ENCODE measurements at places on chromosomes 2 and 18.

DNA sequence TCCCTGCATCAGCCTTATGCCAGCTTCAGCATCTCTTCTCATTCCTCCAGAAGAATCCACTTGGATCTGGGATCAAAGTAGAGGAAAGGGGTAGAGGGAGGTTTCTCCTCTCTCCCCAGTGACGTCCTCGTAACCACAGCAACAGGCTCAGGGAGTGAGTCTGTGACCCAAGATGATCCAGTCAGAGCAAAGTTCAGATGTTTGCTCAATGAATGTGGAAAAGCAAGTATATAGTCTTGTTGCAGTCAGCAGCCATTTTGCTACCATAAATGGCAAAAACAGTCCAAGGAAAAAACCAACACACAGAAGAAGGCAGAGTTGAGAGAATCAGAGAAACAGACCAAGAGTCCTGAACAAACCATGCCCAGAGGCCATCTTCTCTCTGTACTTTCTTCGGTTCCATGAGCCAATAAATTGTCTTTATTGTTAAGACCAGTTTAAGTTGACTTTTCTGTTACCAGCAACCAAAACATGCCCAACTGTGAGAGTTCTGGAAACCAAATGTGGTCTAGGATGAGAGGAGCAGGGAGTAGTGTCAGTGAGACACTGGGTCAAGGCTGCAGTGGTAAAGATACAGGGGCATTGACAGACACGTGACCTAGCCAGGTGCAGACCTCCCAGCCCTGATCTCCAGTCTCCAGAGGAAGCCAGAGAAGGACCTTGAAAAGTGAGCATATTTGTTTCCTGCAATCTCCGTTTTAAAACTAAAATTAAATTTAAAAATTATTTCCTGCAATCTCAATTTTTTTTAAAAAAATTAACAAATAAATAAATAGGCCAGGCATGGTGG is 3.2 kb upstream of the CXCR1 start:
- no peak for DNase-seq

DNA sequence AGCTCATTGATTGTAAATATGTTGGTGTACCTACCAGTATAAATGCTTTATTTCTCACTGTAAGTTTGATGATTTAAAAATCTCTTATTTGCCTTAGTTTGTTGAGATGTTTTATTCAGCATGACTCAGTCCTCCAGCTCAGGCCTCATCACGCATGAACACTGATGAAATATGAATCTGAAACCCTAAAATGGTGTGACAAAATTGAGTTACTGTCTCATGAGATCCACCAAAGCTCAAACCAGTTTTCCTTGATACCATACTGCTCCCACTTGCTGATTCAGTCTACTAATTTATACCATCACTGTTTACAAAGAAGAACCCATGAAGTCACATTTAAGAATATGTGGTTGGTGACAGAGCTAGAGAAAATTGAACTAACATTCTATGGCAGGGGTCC is 524.9 kb downstream of the LRRTM4 start:
- no peak for DNase-seq

DNA sequence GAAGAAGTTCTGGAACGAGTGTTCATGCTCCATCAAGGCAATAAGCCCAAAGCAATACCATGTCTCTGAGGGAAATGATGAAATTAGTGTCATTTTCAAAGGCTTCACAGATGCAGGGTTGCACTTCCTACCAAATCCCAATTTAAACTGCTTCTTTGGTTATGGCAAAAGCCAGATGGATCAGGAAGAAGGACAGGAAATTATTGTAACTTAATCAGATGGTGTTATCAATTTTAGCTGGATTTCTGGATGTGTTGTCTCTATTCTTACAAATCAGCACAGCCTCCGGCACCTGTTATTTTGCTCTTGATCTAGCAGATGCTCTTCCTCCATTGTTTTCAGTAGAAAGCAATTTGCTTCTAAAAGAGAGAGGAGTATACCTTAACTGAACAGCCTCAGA is 693.4 kb downstream of the SOCS6 start:
- DNase-seq, result no peak

DNA sequence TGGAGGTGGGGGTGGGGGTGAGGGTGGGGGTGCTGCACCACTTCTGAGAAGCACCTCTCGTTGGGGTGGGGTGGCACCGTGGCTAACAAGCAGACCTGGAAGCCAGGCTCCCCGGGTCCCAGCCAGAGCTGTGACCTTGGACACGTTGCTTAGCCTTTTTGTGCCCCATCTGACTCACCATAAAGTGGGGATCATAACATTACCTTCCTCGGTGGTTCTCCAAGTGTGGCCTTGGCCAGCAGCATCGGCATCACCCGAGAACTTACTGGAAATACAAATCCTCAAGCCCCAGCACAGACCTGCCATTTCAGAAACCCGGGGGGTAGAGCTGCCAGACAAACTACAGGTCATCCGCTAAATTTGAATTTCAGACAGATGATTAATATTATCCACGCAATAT is 58.7 kb upstream of the SLC66A3 start:
- DNase-seq, result no peak

DNA sequence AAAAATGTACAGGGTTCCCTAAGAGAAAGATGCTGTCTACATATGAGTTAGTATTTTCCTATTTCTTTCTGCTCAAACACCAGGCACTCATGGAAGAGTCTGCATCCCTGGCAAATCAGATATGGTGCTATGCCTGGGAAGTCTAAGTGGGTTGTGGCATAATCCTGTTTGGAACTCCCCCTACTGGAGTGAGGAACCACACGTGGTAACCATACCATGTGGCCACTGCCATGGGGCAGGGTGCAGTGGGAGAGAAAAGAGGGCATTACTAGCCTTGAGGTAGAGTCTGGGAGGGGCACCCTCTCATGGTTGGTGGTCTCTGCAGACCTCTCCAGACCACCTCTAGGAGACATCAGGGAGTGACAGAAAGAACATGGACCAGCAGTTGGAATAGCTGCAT is 257.9 kb upstream of the ATP5MC3 start:
- DNase-seq, result no peak

DNA sequence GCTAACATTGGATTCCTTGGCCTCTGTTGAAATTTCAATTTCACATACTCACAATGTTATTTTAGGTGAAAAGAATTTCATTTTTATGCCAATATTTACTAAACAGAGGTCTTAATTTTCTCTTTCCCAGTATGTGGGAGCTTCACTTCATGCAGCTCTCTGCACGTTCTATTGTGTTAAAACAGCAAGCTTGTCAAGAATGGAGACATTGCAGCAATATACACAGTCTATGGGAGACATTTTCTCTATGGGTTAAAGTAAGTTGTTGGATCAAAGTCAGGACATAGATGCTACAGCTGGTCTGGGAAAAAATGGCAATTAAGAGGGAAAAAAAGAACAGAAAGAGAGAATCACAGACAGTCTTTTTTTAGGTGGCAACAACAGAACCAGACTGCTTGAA is 70.4 kb upstream of the ARHGAP15 start:
- DNase-seq, result no peak

DNA sequence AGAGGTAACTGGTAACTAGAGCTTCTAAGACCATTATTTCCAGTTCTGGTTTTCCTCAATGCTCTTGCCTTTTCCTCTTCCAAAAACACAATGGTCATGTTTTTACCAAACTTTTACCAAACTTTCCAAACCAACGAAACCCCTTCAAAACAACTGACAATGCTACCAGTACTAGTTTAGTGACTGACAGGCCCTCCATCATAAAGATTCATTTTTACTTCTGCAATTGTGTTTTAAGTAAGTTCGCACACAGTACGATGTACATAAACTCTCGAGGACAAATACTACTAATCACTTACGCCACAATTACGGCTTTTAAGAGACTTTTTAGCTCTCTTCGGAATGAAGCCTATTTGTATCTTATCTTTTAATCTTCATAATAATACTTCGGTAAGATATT is 900 bp downstream of the C18orf32 start:
- no peak for DNase-seq

DNA sequence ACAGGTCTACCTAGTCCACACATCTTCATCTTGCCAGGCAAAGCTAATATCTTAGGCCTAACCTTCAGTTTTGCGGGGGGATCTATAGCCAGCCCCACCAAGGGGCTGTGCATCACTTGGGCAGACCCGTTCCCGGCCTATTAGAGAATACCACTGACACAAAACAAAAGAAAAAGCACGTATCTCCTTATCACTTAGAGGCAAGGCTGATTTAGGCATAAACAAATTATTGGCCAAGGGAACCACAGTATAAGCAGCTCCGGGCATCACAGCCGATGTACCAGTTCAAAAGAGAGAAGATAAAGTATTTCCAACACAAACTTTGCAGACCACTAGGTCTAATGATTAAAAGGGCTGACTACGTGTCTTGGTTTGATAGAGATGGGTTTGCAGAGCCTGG is 248.0 kb downstream of the TCF4 start:
- no peak for DNase-seq

DNA sequence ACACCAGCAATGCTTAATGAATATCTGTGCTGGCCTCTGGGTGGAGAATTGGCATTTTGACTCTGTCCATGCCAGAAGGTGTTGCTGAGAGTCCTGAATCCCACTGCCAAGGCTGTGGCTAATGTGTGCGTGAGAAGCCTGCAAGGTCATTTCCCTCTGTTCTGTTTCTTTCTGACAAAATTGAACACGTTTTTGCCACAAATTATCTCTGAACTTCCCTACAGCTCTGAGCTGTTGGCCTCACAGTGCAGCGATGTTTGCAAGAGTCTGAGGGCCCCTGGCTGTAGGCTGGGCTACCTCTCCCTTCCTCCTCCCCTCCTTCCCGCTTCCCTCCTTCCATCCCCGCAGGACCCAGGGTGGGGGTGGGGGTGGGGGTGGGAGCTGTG is 154.1 kb upstream of the HS6ST1 start:
- no peak for DNase-seq

DNA sequence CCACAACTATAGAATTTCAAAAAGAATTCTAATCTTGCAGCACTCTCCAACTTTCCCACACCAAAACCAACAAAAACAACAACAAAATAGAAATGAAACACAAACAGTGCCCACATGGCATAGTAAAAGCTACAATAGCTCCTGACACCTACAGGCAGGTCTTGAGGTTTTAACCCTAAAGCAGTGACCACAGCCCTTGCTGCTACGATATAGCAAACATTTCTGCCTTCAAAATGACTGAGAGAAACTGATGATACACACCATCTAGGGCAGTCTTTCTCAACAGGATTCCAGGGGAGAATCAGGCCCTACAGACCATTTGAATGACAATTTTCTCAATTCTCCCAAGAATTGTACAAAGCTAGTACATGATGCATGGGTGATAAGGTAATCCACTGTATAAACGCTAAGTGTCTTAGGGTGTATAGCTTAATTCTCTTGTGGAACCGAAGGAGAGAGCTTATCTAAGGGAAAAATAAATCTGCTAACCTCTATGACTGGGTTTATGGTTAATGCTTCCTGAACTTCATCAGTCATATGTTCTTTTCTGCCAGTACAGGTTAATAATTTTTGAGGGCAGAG is 46.5 kb downstream of the TRAK2 start:
- no peak for DNase-seq

- no peak for DNase-seq
Observed at GRCh38 chr2:138445227-138445626, 56.3 kb upstream of the SPOPL start.

- DNase-seq, result no peak
Observed at GRCh38 chr2:22604136-22604535, 780.8 kb upstream of the KLHL29 start.

- DNase-seq, result no peak
Observed at GRCh38 chr2:12861344-12861930, 144.7 kb downstream of the TRIB2 start.

GRCh38 chr2:157479081-157480027 is 35.5 kb upstream of the CYTIP start:
- DNase-seq, result no peak

DNA sequence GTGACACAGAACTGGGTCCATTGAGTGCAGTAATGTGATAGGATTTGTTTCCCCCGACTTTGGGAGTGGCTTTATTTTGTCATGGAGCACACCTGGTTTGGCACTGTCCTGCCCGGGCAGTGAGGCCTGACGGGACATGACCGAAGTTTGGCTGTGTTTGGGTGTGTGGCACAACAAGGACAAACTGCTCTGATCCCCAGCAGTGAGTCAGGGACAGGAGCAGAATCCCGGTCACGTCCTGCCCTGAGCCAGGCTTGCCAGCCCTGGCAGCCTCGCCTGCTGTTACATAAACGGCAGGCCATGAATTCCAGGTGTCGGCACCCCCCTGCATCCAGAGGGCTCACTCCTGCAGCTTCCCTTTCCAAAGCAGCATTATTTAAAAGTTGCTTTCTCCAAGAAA is 45.7 kb downstream of the IMPA2 start:
- DNase-seq, result no peak

GRCh38 chr2:175560521-175561169 is 379.1 kb upstream of the ATP5MC3 start:
- no peak for DNase-seq

DNA sequence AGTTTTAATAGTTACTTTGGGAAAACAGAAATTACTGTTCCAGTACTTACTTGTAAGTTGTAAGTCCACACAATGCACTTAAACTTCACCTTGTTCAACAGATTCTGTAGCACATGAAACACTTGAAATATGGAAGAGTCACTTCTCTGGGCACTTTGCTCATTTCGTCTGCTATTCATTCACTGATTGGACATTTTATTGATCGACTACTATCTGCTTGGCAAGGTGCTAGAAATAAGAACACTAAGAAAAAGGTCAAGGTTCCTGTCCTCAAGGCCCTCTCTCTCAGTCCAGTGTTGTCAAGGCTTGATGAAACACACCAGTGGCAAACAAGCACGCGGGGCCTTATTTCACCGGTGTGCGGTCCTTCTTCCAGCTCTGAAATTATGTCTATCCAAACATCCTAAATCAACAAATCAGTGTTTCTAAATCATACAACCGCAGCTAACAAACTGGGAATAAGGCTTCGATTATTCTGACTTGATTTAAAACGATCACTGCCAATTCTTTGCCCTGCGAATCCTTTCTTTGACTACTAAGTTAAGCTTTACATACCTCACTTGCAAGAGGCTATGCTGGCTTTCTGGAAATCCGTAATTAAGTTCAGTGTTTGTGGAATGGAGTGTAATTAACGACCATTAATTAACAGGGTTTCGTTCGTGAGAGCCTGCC is 780 bp upstream of the ITGAV start:
- no peak for DNase-seq

GRCh38 chr2:18209934-18210639 is 331.6 kb downstream of the KCNS3 start:
- no peak for DNase-seq

DNA sequence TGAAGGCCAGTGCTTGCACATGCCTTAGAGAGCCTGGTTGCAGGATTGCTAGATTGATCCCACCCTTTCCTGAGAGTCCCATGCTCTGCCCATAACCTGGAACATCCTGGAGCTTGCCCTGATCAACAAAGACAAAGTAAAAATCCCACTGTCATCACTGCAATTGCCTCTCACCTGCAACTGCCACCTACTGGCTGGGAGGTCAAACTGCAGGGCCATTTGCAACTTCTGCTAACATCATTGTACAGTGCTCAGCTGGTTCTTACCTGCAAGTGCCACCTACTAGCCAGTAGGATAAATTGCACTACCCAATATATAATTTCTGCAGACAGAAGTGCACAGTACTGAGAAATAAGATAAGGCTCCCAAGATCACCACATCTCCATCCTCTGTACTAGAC is 947.5 kb downstream of the CPS1 start:
- no peak for DNase-seq

DNA sequence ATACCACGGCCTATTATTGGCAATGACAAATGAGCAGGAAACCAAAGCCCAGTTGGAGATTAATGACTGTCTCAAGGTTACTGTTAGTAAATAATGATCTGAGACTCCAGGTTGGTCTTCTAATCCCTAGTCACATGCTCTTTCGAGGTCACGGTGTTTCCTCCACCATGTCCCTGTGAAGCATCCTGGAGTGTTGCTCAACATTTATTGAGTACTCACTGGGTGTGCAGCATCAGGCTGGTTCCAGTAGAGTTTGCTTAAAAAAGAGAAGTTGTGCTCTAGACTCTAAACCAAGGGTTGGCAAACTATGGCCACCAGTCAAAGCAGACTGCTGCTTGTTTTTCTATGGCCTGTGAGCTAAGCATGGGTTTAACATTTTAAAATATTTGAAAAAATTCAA is 263.8 kb upstream of the ATP5MC3 start:
- DNase-seq, result no peak
